ENCODE measurements at places on chromosomes 7 and 10.

DNA sequence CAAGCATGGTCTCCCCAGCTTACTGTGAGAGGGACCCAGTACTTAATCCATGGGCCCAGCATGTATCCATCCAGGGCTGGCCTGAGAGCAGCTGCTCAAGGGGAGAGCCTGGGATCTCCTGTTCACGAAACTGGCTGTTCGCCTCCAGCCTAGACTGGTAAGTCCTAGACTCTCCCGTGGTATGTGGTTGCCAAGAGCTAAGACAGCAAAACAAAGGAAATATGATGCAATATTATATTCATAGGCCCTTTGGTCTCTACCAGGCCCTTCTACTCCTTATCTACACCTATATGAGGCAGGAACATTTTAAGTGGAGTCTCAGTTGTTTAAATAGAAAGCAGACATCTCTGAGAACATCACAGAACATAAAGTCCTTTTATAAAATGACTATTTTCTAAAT, 28.9 kb upstream of the STK17A start:
- DNase-seq: no peak

DNA sequence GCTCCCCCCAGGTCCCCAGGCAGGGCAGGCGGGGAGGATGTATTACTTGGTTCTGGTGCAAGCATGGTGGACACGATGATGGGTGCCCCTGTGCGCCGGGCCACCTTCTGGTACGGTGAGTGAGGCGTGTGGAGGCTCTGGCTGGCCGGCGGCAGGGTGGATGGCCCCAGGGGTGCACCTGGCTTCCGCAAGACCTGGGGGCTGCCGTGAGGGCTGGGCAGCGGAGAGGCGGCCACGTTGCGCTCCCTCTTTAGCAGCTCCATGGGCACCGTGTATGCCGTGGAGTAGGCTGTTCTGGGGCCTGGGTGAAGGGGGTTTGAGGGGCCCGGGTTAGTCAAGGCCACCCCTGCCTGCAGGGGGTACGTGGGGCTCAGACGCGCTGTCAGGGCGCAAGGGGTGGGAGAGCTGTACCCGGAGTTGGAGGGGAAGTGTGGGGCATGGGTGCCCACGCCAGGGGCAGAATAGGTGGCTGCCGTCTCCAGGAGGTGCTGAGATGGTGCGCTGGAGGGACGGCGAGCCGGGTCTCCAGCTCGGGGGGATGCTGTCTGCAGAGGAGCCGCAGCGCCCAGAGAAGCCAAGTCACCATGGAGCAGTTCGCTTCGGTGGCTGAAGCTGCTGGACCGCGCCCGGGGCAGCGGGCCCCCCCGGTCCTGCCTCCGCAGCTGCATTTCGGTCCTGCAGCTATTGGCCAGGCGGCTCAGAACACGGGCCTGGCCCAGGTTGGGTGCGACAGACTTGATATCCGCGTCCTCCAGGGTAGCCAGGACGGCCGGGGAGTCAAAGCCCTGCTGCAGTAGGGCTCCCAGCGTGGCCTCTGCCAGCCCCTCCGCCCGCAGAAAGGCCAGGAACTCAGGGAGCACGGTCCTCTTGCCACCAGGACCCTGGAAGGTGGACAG, 84.4 kb downstream of the ZRANB1 start:
- DNase-seq: no peak

DNA sequence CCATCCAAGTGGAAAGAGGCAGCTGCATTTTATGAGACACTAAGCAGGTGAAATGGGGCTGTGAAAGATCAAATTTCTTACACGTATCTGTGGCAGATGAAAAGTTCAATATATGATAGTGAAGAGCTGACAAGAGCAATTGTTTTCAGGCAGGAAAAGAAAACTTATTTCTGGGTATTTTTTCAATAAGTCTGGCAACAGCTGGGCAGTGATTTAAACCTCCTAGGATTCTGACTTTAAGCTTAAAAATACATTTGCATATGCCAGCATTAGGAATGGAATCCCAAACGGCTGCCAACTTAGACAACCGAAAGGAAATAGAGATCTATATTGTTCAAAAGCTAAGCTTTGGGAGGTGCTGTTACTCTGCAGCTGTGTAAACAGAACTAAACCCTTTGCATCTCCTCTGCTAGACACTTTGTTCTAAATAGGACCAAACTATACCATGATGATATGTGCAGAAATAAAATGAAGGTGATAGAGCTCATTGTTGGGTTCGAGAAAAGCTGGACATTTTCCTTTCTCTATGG, 26.1 kb downstream of the DYNC1I1 start:
- DNase-seq: no peak

DNA sequence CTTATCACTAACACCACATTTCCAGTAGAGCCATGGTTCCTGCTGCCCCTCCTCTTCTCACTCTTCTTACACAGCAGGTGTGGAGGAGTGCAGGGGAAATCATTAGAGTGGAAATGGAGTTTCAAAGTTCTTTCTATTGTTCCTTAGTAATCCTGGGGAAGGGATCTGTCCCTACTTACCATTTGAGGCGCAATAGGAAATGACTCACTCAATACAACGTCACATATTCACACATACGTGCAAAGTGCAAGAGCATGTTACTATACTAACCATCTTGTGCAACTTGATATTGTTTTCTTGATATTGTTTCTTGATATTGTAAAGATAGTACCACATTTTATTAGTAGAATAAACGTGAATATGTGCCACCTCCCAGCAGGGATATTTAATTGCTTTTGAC, 1010.2 kb downstream of the DNAJB9 start:
- DNase-seq: no peak

- no peak for DNase-seq
Observed at GRCh38 chr7:75536491-75536890, 44.4 kb downstream of the SPDYE5 start.

DNA sequence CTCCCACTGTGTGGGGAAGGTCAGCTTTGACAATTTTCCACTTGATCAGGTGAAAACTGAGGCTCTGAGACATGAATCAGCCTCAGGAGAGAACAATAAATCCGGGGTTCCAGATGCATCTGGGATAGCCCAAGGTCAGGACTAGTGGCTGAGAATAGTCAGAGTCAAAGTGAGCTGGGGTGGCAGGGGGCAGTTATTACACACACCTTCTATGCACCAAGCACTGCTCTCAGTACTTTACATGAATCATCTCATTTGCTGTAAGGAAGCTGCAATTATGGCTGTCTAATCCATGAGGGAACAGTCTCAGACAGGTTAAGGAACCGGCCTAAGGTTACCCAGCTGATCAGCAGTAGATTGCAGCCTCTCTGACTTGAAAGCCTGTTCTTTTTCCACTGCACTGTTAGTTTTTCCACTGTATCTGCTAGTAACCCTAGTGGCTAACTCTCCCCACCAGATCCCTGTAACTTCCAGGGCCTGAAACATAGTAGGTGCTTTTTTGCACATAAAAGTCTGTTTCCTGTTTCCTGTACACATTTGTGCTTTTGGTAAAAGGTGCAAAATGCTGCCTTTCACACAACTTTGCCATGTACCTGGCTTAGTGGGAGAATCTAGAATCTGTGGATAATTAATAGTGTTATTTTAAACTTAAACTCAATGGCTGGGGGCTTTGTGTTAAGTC, 125.9 kb downstream of the EMX2 start:
- no peak for DNase-seq

DNA sequence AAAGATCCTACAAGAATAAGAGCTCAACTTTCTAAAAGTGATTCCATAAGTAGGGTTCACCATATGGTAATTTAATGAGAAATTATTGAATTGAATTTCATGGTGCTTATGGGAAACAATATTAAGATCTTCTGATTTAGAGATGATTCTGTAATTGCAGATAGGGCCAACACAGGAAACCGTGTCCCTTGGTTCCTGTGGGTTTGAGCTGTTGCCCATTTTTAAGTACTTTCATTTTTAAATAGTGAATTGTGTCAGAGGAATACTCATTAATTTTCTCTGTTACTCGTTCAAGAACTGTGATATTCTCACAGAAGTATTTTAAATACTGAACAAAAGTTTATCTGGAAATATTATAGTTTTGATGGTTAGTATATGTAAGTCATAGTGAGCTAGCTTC, 129.2 kb downstream of the SRI start:
- no peak for DNase-seq

DNA sequence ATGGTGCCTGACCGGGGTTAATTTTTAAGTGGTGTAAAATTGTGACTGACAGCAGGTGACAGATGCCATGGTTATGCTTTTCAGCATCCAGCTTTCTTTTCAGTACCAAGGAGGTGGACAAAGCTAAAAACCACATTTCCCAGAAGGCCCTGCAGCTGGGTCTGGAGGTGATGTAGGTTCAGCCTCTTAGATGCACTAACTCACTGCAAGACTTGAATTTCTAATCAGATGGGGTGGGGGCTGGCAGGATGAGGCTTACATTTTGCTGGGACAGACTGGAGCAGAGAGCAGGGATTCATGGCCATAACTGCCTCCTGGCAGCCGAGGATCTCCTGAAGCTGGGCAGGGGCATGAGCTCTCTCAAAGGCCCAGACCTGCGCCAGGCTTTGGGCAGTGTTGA, 52.4 kb downstream of the PDIA4 start:
- DNase-seq: no peak

DNA sequence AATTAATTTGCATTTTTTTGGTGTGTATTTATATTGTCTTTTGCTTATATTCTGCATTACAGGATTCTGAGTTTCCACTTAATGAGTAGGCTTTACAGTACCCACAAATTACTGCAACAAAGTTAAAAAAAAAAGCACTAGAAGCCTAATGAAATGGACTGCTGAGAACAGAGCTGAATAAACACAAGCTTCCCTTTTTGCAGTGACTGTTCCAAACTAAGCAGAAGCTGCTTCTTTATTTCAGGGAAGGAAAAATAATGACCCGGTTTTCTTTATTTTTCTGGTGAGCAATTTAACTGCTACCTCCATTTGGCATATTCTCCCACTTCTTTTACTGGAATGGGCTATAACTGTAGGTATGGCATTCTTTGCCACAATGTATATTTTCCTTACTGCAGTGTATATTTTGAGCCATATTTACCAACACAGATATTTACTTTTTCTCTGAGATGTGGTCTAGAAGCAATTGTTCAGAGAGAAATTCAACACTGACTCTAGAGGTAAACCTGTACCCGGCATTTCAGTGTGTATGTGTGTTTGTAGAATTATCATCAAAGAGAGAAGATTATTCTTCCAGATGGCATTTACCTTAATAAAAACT, 56.9 kb downstream of the HDAC9 start:
- no peak for DNase-seq

- no peak for DNase-seq
Observed at GRCh38 chr10:29861811-29862505, 197.4 kb downstream of the JCAD start.

Measured in stimulated activated CD4-positive, alpha-beta T cell treated with anti-CD3 and anti-CD28 coated beads, Interleukin-2, amount 100 ng/mL, for 48 hours (primary cell).